ENCODE measurements at places on chromosomes 5 and 9.
A peak's percentile ranks its signal among the peaks of the same experiment; 100 is the strongest.

DNA sequence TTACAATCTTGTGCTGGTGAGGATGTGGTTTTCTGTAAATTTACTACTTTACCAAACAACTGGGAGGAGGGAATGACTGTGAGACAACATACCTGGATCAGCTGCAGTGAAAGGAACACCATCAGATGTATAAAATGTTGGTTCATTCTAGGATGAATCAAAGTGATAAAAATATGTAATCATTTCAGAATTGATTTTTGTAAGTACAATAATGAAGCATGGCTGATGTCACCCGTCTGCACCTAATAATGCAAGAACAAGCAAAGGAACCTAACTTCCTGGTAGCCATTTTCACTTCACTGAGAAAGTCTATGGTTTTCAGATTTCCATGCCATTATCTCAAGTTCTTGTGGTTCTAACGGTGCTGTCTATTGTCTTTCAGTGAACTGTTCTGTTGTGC, 18.7 kb upstream of the C5orf34 start:
- DNase-seq = no peak

- DNase-seq = no peak
Observed at GRCh38 chr9:126461608-126462007, 135.0 kb downstream of the MVB12B start.

DNA sequence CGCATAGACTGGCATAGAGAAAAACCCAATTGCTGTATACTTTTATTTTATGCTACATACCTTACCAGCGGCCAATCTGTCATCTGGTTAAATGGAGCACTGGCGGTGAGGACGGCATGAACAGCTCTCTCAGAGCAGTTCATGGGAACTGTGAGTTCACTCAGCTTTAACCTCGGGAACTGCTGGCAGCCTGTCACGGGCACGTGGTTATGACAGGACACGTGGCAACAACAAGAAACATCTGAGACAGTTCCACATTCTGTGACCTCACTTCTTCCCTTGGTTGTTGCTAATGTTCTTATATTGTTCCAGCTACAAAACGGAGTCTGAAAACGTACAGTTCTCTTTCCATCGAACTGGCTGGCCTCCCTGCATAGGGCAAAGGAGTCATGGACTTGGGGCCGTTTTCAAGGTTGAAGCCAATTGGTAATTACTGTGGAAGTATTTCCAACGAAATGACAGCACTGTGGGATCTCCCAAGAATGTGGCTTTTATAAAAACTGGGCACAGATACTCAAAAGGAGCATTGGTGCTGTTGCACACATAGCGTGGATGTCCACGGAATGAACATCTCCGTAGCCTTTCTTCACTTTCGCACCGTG, 246.3 kb upstream of the DAP start:
- no peak for DNase-seq

- no peak for DNase-seq
Observed at GRCh38 chr9:131823701-131824146, 83.8 kb upstream of the RAPGEF1 start.

GRCh38 chr9:13069498-13069897, 210.0 kb downstream of the MPDZ start:
- DNase-seq = no peak

DNA sequence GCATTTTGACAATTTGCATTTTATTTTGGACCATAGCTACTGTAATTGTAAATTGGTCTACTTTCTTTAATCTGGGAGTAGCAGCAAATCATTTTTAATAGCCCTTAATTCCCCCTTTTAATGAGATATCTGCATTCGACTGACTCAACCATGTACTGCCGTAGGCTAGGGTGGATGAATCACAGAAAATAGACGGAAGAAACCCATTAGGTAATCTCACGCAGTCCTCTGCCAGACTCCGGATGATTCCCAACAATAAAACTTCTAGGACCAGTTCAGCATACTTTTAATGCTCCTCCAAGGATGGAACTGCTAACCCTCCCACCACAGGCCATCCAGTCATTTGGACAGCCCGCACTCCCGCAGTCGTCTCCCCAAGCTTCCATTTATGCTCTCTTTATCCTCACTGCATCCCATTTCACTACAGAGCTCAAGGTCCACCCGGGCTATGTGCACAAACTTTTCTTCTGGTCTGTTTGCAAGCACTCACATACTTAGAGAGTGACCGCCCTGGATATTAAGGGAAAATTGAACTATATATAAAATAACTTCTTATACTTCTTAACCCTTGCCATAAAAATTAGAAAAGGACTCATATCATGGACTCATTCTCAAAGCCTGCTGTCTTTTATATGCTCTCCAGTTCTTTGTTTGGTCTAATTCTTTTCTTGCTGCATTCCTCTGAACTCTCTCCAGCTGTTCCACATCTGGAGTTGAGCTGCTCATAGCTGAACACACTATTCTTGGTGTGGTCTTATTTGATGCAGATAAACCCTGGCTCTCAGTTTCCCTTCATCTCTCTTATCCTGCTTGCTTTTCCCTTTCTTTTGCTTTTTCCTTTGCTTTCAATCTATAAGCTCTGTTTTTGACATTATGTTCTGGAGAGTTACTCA, 326.6 kb downstream of the ARL15 start:
- DNase-seq = no peak

GRCh38 chr5:136001466-136001981, 27.3 kb upstream of the TGFBI start:
- no peak for DNase-seq

DNA sequence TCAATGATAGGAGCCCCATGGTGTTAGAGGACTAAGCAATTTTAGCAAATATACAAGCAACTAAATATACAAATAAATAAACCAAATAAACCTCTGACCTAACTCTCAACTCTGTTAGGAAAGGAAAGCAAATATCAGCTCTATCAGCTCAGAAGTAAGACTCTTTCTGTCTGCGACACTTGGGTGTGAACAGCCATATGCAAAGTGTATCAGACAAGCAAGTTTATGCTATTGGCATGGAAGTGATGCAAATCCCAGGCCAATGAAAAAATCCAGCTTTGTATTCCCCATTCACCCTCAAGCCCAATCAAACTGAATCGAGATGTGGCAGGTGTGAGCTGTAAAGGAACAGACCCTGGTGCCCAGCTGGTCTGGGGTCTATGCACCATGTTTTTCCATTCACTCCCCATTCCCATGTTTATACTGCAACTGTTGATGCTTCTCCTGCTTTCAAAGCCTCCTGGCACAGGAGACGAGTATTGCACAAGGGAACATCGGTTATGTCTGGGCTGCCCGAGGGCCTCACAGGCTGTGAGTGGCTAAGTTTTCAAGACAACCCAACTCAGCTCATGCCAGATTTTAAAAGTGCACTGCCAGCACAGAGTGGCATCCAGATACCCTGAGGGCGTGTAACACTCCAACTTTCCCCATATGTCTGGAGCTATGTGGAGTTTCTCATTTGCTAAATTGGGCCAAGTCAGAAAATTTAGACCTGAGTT, 73.1 kb downstream of the FEM1C start:
- no peak for DNase-seq

DNA sequence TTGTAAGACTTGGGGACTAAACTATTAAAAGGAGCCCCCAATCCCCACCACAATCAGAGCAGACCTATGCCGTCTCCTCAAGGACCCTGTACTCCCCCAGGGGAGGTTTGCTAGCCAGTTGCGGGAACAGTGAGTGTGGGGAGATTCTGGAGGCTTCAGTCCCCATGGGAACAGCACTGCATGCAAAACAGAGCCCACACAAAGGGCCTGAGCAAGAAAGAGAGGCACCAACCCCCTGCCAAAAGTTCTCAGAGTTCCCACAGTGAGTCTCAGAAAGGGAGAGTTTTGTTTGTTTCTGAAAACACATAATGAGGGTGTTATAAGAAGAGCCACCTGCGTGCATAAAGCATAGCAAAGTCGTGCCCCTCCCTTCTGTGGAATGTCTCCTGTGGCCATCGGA, 56.6 kb downstream of the CFAP90 start:
- DNase-seq = no peak

DNA sequence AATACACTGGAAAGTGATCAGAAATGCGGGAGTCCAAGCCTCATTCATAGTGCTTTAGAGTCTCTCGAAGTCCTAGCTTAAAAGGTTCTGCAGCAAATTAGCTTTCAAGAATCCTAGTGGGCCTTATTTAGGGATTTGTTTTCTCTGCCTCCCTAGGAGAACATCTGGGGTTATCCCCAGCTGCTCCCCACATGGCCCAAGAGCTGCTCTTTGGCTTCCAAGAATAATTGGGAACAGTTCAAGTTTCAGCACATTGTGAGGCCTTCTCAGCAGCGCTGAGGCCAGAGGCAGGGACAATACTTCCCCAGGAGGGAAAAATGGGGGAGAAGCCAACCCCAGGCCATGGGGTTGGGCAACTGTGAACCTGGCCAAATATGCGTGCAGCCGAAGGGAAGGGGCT, 108.7 kb downstream of the LIFR start:
- no peak for DNase-seq

DNA sequence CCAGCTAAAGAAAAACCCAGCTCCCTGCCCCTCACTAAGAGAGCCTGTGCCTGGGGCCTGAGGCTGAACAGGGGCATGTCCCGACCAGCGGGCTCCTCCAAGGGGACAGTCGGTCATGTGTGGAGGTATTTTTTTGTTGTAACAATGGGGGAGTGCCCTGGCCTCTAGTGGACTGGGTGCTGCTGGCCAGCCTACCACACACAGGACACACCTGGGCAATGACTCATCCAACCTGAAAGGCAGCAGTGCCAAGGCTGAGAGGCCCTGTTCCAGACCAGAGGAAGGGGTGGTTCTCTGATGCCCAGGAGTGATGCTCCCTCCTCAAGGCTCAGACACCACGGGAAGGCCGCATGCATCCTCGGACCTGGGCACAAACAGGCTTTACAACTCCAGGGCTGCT, 181.5 kb downstream of the OLFM1 start:
- DNase-seq = no peak

DNA sequence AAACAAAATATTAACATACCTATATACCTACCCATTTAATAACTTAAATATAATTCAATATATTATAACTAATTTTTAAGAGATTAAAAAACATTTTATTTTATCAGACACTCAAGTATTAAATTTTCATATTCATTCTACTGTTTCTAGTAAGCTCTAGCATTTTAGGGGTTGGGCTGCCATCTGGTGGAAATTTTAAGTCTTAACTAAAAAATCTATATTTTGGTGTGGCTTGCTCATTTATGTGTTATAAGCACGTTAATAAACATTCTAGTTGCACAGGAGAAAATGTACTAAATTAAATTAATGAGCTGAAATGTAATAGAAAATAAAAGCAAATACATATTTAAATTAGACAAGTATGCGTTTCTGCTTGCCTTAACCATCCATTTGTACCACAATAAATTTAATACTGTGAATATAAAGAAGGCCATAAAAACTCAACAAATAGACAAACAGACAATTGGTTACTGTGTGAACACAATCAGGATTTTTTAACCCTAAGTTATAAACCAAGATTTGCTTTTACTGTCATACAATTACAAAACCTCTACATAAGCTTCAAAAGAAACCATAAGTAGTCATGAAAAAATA, 1728.3 kb upstream of the CDH9 start:
- DNase-seq = peak; percentile 12

- no peak for DNase-seq
Observed at GRCh38 chr9:96486386-96487028, 36.5 kb downstream of the HABP4 start.

DNA sequence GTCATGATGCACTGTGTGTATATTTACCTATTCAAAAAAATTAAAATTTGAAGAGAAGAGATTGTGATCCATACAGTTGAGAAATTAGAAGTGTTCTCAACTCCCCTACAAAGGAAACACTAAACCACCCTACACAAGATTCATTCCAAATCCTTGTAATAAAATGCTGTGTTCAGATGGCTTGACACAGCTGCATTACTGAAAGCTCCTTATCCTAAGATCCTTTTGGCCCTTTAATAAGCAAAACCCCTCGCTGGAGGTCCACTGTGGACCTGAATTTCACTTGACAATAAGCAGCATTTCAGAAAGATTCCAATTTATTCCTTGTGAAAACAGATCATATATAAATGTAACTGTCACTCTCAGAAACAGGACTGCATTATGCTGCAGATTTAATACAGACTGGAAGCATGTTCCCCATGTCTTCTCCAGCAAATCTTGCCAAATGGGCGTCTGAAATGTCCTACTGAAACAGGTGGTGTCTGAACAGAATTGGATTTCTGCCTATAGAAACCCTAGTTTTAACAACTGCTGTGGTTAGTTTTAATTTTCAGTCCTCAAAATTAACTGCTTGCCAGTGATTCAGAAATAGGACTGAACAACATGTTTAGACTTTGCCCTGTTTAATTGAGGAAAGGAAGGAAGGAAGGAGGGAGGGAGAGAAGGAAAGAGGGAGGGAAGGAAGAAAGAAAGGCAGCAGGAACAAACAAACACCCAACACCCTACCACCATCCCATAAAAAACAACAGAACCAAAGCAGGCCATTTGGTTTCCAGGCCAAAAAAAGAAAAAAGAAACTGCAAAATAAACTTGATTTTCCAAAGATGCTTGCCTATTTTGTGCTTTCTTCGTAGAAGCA, 179.6 kb downstream of the MLLT3 start:
- DNase-seq = no peak

DNA sequence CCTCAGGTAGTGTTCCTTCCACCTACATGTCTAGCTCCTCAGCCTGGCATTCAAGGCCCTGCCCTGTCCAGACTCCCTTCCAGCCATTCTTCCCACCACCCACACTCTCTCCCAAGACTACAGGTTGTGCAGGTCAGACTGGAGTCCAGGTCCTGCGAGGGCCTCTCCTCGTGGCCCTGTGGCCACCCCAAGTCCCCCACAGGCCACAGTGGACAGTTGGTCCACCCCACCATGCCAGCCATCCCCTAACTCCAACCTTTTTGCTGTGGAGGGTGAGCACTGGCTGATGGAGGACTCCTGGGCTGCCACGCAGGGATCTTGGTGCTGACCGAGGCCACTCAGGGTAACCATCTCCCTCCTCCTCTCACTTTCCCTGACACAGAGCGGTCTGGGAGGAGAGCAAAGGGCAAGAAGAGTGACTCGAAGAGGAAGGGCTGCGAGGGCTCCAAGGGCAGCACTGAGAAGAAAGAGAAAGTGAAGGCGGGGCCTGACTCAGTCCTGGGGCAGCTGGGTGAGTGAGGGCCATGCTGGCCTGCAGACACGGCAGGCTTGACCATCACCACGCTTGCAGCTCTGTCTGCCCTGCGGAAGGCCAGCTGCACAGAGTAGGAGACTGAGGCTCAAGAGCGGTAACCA, 51.0 kb downstream of the JADE2 start:
- DNase-seq = no peak

- DNase-seq = no peak
Observed at GRCh38 chr5:169971780-169972179, 8.5 kb downstream of the INSYN2B start.
